ENCODE measurements at places on chromosomes 7 and 10.
A peak's percentile ranks its signal among the peaks of the same experiment; 100 is the strongest.

DNA sequence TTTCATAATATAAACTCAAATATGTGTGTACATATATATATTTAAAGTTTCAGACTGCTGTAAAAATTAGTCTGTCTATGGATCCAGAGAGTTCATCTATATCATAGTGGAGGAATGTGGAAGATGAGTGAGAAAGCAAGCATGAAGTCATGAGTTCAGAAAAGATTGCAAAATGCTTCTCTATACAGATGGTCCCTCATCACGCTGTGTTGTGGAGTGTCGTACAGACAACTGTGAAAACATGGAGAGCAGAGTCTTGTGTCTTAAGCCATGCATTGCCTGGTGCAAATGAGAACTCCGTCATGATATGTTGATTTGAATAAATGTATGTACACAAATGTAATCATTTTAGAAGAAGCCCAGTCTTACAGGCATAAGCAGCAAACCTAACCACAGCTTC is 316.9 kb downstream of the CNTNAP2 start:
- DNase-seq = no peak

- no peak for DNase-seq
Observed at GRCh38 chr7:106824458-106824857, 40.6 kb upstream of the PIK3CG start.

- DNase-seq = no peak
Observed at GRCh38 chr10:21020545-21020944, 123.4 kb upstream of the NEBL start.

- DNase-seq = no peak
Observed at GRCh38 chr10:69842882-69843281, 41.2 kb downstream of the COL13A1 start.

DNA sequence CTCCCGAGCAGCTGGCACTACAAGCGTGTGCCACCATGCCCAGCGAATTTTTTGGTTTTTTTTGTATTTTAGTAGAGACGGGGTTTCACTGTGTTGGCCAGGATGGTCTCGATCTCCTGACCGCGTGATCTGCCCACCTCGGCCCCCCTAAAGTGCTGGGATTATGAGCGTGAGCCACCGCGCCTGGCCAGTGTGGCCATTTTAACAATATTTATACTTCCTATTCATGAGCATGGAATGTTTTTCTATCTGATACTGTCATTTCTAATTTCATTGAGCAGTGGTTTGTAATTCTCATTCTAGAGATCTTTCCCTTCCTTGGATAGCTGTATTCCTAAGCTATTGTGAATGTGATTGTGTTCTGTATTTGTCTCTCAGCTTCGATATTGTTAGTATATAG is 96.2 kb downstream of the GLCCI1 start:
- no peak for DNase-seq

DNA sequence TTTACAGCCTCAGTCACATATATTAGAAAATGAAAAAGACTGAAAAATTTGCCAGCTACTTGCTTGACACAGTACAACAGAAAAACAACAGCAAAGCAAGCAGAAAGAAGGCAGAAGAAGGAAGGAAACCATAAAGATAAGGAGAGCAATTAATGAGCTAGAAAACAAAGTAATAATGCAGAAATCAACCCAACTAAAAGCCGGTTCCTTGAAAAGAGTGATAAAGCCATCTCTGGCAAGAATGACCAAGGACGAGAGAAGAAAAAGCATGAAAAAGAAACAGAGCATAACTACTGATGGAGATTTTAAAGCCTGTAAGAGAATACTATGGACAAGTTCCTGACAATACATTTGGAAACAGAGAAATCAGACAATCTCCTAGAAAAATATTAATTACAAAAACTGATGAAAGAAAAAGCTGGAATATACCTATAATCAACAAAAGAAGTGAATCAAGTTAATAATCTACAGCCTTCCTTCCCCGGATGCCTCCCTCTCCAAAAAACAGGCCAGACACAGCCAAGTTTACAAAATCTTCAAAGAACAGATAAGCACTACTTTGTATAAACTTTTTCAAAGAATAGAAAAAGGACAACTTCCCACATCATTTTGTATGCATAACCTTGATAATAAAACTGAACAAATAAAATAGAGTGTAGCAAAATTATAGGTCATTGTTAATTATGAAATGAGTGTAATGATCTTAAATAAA is 204.0 kb downstream of the BAMBI start:
- no peak for DNase-seq

DNA sequence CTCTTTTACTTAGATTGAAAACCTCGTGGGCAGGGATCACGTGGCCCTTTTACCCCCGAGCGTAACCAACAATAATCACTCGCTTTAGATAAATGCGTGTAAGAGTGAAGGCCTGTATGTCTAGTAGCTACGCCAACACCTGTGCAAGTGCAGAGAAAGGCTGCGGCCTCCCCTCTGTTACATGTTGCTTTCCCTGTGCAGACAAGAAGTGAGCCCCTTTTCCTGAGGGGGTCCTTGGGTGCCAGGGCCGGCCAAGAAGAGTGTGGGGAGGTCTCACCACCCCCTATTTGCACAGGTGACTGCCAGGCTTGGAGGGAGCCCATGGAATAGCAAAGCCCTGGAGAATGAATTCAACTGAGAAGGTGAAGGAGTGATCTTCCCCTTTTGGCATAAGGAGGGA is 35.6 kb upstream of the CNPY1 start:
- no peak for DNase-seq

DNA sequence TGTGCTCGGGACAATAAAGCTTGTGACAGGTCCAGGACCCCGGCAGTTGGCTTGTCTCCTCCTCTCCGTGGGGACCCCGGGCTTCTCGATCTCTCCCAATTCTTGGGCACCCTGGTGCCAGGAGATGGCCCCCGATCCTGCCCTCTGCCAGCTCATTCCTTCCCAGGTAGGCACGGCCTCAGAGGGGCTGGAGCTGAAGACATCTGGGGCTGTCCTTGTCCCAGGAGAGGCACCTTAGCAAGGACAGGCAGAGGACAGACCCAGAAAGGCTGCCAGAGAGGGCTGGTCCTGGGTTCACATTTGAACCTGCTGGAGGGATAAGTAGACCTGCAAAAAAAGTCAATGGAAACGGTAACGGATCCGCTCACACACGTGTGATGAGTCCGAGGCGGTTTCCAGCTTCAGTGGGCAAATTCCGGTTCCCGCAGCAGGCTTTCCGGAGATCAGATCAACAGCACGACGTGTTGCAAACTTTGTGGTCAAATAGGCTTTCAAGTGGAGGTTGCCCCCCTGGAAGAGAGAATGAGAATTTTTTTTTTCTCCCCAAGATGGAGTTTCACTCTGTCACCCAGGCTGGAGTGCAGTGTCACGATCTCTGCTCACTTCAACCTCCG is 47.7 kb upstream of the GTF2IRD1 start:
- DNase-seq = peak; percentile 36

DNA sequence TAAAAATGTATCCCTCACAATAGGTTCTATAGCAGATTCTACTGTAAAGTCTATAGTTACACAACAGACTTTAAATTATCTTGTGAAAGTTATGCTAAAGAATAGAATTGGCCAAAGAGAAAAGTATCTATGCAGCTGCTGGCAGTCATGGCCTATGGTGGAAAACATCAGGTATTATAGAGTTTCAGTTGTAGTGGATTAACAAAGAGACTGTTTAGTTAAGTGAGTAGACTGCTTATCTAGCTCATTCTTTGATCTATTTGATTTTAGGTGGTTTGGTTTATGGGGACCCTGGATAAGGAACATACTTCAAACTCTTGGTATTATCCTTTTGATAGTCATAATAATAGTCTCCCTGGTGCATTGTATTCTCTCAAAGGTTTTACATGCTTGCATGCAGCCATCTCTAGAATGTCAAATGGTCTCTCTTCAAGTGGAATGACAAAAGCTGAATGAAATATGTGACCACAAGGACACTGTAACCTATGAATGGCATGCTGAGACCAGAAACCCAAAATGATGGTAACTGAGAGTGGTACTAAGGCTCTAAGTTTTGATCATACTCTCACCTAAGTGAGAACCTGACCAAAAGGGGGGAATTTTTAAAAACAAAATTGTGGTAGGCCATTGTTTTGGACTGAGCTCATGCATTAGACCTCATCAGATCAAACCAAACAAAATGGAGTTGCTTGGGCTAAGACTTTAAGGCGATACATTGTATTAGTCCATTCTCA is 54.9 kb upstream of the NAMPT start:
- no peak for DNase-seq

All from sigmoid colon (tissue), 7 donors.